AG10803 (cell line): ENCODE measurements at places on chromosomes 7 and 10.
A peak's percentile ranks its signal among the peaks of the same experiment; 100 is the strongest.

GRCh38 chr10:23869548-23869947 lies 339.4 kb upstream of the KIAA1217 start:
- DNase-seq: no peak

GRCh38 chr7:106344211-106344610 lies 59.4 kb upstream of the NAMPT start:
- no peak for DNase-seq

- no peak for DNase-seq
These were observed 714.7 kb upstream of the MBL2 start for GRCh38 chr10:53487019-53487983.

GRCh38 chr10:118243907-118244306 lies 98.2 kb downstream of the FAM204A start:
- no peak for DNase-seq

GRCh38 chr7:46932676-46933424 lies 649.1 kb downstream of the TNS3 start:
- peak; percentile 99 for DNase-seq
